Karpas-422 (cell line): ENCODE measurements at places on chromosomes 5 and 9.

DNA sequence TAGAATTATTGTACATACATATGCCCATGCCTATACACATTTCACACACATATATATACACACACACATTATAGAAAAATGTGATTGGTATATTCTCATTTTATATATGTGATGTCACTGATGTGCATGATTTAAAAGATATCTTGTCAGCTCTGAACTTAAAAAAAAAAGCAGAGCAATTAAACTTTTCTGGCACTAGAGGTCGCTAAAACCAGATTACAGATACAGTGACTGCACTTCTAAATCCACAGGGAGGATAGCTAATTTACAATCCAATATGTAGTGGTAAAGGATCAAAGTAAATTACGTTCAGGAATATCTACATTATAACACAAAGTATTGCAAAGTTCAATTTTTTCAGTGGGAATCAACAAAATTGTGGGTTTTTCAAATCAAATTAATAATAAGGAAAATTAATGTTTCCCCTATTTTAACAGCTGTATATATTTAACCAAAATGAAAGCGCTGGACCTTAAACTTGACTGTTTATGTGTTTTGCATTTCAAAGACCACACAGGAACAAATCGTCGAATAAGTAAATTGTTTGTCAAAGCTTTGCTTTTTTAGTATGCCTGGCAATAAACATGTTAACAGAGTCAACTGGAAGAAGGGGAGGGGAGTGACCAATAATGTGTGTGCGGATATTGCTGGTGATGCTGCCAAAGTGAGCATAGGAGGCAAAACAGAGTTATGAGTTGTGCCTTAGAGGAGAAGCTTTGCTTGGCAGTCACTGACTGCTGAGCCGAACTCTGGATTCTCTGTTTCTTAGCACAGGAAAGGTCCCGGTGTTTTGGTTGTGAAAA lies 1201.4 kb upstream of the C9orf72 start:
- peak; percentile 81 for DNase-seq

DNA sequence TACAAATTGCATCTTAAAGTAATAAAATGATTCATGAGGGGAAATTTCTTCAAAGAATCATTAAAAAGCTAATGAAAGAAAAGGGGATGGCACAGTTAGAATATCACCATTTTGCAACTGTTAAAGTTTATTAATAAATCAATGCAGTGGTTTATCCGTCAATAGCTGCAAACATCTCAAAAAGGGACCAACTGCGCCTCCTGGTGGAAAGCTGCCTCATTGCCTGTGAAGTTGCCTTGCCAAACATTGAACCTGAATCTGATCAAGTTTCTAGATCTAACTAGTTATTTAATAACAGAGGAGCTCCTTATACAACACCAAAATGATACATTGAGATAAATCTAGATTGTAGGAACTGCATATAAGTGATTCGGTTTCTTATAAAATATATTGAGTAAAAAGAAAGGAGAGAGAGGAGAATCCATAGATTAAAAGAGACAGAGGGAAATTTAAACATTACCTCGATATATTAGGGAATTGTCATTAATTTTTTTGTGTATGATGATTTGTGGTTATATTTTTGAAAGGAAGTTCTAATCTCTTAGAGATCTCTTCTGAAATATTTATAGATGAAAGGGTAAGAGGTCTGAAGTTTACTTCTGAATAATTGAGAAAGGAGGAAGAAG lies 6.9 kb upstream of the NDUFB6 start:
- peak; percentile 89 for DNase-seq

- no peak for DNase-seq
These were observed 9.7 kb downstream of the PTGER4 start for GRCh38 chr5:40689438-40689837.

GRCh38 chr5:149018909-149019443 lies 43.9 kb downstream of the SH3TC2 start:
- DNase-seq = no peak

DNA sequence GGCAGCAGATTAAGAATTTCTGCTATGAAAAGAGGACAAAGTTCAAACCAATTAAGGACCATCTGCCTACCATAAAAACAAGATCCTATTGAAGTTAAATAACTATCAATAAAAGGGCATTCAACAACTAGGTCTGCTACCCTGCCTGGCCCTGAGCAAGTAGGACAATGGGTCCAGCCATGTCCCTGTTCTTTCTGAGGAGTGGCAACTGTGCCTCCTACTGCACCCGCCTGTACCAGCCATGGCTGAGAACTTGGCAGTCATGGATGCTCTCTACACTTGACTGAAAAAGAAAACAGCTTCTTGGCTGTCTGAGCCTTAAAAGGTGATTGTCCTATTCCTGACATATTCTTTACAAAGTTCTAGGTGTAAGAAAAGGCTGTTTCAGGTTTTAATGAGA lies 652.4 kb downstream of the PDE4D start:
- no peak for DNase-seq

DNA sequence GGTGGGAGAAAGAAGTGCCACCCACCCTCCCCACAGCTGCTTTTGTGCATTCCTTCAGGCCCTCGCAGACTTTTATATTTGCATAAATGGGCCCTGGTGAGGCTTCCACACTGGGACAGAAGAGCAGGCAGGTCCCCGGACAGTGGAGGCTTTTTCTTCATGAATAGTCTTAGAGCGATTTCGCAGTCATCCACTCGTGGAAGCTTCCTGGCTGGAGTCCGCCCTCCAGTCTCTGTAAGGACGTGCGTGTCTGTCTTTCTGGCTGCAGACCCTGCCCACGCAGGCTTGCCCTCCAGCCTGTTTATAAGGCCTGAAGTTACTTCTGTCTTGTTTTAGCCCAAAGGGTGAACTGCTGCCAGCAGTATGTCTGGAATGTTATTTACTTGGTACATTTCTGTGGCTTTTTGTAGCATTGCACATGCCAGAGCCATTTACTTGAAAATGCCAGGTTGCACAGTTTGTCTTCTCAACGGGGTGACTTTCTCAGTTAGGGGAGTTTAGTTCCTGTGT lies 195.7 kb downstream of the AOPEP start:
- DNase-seq = no peak

GRCh38 chr9:127185931-127186781 lies 63.7 kb upstream of the ANGPTL2 start:
- DNase-seq = no peak

DNA sequence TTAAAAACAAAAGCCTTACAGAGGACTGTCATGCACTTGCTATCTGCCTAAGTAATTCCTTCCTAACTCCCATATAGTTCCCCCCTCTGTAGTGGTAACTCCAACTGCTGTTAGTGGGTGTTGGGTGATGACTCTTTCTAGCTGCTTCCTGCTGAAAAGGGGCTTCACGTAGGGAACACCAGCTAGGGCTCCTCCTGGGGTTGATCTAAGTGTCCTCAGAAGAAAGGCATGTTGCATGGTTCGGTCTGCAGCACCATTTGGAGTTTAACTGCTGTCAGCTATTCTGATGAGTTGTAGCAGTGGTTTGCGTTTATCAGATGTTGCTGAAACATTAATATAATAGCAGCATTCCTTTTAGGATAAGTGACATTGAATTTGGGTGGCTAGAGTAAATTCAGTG lies 281.9 kb upstream of the TUSC1 start:
- DNase-seq = no peak

DNA sequence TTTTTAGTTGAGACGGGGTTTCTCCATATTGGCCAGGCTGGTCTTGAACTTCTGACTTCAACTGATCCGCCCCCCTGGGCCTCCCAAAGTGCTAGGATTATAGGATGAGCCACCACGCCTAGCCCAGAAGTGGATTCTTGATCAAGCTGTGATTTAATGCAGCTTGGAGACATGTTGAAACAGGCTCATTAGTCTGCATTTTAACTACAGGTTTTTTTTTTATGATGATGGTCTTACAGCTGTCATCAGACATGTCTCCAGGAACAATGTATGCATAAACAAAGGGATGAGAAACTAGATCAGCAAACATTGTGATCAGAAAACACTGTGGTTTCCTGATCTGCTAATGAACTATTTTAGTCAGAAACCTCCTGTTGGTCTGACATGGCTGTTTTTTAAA lies 30.0 kb upstream of the PLPP1 start:
- DNase-seq = no peak

- DNase-seq = no peak
These were observed 1.6 kb downstream of the PDZD2 start for GRCh38 chr5:31640573-31640972.

DNA sequence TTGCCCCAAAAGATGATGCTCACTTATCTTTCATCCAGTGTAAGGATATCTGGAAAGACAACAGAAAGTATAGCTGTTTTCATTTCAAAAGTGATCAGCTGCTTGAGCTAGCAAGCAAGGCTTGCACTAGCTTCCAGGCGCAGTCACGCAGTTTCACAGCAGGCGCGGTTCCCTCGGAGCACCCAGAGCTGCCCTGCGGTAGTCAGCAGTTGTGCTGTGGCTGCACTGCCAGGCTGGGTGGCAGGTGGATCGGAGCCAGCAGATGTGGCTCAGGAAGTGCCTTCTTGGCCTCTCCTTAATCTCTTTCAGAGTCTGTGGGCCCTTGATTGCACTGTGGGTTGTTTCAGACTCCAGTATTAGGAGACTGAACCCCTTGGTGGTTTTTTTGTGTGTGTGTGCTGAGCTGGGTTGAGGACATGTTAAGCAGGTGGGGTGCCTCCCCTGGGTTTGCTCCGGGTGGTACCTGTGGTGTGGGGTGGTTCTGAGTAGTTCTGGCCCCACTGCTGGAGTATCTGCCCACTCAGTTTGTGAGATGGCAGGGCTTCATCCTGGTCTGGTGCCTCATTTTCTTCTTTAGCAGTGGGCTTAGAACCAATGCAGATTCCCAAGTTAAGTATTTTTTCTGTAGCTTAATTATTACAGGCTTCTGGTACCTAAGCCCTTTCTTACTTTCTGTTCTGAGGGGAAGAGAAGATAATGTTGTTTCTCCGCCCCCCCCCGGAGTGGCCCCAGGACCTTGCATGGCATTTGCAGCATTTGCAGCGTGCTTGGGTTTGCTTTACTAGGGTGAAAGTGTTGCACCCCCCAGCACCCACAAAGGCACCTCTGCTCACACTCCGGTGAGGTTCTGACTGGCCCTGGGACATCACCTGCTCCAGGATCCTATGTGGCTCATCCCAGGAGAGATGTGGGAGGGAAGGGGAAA lies 16.4 kb downstream of the TENT4A start:
- DNase-seq = no peak

DNA sequence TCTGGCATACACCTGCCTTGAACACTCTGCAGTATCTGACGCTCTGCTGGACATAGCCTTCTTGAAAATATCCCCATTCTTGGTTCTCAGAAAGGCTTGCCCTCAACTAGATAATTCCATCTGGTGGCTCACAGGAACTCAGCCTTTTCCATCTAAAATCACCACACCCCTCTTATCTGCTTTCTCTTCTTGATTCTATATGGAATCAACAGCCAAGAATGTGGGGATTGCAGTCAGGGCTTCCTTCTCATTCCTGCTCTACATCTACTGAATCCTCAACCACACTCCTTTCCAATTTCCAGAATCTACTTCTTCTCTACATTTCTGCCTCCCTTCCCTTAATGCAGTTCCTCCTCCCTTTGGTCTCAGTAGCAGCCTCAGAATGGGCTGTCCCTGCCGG lies 170.1 kb downstream of the SEMA5A start:
- DNase-seq = no peak
